ENCODE measurements at places on chromosomes 7 and 10.

DNA sequence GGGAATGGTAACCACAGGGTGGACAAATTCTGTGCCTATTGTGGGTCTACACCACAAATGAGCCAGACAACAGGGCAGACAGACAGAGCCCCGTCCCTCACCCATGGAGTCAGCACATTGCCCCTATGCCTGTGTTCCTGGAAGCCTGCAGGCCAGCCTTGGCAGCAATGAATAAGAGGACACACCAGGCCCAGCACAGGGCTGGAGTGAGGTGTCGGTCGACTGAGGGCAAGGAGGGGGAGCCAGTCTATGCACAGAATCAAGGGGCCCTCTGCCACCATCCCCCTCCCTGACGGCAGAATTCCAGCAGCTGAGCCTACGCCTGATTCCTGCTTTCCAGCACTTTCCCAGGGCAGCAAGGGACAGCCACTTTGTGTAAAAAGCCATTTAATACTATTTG lies 98.2 kb downstream of the CALN1 start:
- DNase-seq: no peak

DNA sequence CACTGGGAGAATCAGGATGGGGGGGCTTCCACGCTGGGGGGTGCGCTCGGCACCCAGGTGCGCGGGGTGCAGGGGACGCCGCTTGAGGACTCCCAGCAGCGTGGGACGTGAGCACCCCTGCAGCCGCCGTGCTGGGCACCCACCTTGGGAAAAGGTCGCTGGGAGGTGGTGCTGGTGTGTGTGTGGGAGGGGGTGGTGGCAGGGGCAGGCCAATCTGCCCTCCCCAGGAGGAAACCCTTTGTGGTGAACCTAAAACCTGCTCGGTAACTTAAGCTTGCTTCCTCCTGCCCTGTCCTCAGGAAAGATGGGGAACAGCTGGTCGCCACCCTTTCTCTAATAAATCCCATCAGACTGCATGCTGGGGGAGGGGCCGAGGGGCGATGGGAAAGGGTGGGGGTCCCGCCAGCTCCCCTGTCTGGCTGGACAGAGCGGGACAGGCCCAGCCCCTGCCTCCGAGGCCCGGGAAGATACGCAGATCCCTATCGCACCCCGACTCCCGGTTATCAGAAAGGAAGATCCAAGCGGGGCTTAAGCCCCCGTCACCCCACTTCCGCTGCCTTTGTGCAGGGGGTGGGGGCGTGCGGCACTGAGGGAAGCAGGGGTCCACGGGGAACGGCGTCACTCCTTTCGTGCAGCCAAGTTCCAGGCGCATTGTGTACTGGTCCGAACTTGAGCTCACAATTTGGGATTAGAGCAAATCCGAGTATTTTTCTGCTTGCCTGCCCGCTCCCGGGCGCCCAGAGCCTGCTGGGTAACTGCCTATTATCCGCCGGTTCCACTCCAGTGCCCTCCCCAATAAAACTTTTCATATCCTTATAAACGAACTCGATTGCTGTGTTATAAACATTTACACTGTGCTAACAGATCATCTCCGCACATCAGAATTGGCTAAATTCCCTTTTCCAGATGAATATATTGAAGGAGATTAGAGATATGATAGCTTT lies 64.6 kb downstream of the UNCX start:
- no peak for DNase-seq

- no peak for DNase-seq
Measured at GRCh38 chr10:58796824-58797223, 284.2 kb downstream of the BICC1 start.

- no peak for DNase-seq
Measured at GRCh38 chr10:59631882-59632807, 77.5 kb downstream of the SLC16A9 start.

DNA sequence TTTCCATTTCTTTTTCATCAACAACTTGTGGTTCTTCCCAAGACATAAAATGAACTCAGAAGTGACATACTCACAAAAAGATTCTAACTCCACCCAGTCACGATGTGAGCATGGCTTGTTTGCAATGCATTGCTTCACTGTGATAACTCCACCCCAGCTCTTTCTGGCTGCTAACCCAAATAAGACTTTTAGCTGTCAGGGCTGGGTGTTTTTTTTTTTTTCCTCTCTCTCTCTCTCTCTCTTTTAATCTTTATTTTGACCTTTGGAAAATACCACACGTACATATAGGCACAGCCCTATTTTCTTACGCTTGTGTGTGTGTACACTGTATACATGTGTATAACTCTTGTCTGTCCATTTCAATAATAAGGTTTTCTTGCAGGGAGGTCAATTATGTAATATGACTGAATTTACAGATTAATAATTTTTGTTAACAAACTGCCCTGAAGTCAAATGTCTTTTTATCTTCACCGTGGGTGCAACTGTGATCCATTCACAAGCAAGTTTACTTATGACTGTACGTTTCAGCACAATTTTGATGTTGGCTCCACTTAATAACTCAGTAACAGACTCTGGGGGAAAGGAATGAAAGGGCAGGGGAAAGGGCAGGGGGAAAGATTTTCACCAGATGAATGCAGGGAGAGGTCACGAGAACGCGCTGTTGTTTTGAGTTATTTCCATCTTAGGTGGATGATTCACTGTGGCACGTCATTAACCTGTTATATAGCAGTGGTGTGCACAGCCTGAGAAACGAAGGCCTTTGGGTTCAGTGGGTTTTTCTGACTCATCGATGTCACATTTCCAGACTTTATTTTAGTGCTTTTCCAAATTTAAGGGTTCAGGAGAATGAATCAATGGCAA lies 49.1 kb downstream of the APBB1IP start:
- peak; percentile 45 for DNase-seq

- DNase-seq: no peak
Measured at GRCh38 chr7:122676466-122676865, 22.5 kb downstream of the RNF133 start.

- no peak for DNase-seq
Measured at GRCh38 chr7:73768641-73769480, 1.2 kb downstream of the CLDN3 start.

- no peak for DNase-seq
Measured at GRCh38 chr7:94436018-94436604, 41.4 kb downstream of the COL1A2 start.

DNA sequence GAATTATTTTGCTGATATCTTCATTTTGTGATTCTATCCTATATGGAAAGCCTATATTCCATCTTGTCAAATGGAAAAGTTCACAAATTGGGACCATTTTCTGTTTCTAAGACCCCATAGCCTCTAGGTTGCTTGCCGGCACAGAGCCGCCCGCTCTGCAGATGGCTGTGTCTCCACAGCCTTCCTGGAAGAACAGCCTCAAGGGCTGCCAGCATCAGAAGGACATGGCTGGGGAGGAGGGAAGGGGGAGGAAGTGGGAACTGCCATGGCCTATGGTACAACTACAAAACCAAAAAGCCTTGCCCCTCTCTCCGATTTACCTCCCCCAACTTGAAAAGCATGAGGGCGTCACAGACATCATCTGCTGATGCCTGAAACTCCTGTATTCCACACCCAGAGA lies 75.9 kb downstream of the LANCL2 start:
- DNase-seq: no peak

DNA sequence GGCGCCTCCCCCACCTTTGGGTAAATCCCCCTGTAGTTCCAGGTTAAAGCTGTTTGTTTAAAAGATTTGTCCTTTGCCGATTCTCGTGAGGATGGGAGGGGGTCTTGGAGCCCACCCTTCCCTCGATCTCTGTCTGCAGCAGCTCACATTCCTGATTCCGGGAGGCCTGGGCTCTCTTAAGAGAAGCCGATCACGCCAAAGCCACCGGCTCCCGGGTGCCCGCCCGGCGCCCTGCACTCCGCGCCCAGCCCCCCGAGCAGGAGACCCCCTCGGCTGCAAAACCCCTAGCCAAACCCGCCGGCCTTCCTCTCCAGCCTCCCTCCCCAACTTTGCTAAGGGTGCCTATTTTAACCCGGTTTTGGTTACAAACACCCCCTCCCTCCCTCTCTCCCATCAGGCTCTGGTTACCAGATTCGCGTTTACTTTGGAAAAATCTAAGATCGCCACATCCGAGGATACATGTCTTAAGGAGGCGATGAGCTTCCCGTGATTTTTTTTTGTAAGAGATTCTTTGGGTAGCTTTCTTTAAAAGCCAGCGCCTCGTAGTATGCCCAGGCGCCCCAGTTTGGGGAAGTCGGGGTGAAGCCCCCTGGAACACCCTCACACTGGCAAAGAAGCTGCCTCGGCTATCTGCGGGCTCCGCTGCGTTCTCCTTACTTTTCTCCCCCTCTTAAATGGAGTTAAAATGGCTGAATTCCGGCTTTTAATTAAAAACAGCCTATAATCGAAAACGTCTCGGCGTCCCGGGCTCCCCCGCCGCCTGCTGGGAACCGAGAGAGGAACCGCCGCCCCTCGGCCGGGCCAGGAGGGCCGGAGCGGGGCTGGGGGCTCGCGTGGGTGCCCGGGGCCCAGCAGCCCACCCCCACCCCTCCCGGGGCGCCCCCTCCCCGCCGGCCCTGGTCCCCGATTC lies 983 bp downstream of the TNRC18 start:
- no peak for DNase-seq

- no peak for DNase-seq
Measured at GRCh38 chr7:159172400-159172799, 27.7 kb upstream of the VIPR2 start.

- DNase-seq: no peak
Measured at GRCh38 chr7:55484834-55485233, 87.5 kb downstream of the VOPP1 start.

- no peak for DNase-seq
Measured at GRCh38 chr10:93790439-93790838, 32.7 kb downstream of the LGI1 start.

DNA sequence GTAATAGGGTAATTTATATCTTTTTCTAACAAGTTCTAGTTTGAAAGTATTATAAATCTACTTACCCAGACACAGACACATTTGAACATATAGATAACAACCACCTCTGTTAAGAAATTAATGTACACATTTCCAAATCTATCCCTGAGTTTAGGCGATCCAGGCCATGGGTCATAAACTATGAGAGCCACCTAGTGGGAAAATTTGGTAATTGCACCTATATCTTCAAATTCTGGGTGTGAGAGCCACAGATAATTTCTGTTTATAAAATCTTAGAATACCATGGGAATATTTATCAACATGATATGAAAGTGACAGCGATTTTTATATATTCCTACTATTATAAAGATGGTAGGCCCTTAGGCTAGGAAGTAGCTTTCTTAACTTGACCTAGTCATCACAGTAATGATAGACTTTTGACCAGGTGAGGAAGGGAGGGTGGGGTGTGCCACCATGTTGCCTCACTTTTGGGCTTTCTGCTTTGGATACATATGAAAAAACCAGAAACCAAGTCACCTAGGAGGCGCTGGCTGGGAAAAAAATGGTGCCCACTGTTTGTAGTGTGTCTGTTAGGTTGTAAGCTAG lies 8.0 kb upstream of the EPHA1 start:
- no peak for DNase-seq

DNA sequence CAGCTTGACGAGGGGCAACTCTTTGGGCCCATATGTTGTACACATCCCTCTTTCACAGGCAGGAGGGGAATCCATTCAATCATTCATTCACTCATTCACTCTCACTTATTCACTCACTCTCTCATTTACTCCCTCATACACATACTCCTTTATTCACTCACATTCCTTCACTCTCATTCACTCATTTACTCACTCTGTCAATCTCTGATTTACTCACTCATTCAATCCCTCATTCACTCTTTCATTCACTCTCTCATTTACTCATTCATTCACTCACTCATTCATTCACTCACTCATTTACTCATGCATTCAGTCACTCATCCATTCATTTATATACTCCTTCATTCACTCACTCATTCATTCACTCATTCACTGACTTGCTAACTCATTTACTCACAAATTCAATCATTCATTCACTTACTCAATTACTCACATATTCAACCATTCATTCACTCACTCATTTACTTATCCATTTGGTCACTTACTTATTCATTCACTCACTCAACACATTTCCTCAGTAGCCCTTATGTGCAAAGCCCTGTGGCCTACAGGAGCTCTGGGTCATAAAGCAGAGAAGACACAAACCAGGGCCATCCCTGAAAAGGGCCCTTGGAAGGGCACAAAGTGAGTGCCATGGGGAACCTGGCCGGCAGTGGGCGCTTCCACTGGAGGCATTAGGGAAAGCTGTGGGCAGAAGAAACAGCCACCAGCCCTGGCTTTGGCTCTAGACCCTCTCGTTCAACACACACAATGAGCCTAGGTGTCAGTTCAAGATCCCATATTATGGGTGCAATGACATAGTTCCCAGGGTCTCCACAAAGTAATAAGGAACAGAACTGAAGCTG lies 26.0 kb downstream of the HIP1 start:
- no peak for DNase-seq

DNA sequence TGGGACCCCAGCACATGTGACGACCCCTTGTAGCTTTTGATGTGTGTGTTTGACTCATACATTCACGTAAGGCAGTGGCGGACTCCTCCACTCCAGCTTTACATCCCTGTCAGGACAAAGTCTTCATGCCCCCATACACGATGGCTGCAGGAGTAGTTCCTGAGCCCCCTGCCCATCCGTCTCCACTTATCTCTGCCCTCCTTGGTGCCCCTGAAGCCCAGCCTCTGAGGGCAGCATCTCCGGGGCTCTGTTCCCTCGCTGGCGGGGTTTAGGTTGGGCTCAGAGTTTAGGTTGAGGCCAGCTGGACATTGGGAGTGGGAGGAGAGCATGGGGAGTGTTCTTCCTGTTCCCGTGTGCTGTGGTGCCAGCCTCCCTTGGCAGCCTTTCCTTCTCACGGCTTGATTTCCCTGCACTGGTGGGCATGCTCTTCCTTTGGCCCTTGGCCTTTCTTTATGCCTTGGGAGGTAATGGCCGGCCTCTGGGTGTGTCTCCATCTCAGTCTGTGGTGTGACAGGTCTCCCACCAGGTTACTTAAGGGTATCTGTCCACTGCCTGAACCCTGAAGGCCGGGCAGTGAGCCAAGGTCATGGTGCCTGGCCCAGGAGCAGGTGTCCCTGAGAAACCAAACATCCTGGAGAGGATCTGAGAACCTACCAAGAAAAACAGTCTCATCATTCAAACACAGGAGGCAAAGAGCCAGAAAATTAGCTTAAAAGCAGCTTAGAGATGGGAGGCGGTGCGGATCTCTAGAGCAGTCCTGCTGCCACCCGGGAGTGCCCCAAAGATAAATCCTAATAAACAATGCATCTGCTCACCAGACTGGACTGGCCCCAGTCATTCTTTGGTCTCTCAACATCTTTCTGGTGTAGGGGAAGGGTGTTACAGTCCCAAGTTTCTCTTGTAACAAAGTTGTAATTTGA lies 85.5 kb downstream of the GLRX3 start:
- DNase-seq: no peak

DNA sequence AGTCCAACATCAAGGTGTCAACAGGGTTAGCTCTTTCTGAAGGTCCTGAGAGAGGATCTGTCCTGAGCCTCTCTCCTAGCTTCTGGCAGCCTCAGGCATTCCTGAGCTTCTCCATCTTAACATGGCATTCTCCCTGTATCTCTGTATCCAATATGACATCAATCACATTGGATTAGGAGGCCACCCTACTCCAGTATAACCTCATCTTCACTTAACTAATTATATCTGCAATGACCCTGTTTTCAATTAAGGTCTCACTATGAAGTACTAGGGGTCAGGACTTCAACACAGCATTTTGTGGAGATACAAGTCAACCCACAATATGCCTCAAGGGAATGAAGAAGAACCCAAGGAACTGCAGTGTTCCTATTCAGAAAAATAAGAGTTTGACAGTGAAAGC lies 133.8 kb downstream of the RELN start:
- no peak for DNase-seq

GRCh38 chr10:101380353-101381017 lies 26.5 kb downstream of the BTRC start:
- no peak for DNase-seq

Data from stimulated activated CD8-positive, alpha-beta memory T cell treated with anti-CD3 and anti-CD28 coated beads, Interleukin-12 subunit alpha, Interleukin-12 subunit beta, amount 100 ng/mL, for 4 hours (primary cell).